ENCODE measurements at places on chromosomes 5 and 9.

- no peak for DNase-seq
Measured at GRCh38 chr9:31969552-31969951, 414.9 kb upstream of the ACO1 start.

DNA sequence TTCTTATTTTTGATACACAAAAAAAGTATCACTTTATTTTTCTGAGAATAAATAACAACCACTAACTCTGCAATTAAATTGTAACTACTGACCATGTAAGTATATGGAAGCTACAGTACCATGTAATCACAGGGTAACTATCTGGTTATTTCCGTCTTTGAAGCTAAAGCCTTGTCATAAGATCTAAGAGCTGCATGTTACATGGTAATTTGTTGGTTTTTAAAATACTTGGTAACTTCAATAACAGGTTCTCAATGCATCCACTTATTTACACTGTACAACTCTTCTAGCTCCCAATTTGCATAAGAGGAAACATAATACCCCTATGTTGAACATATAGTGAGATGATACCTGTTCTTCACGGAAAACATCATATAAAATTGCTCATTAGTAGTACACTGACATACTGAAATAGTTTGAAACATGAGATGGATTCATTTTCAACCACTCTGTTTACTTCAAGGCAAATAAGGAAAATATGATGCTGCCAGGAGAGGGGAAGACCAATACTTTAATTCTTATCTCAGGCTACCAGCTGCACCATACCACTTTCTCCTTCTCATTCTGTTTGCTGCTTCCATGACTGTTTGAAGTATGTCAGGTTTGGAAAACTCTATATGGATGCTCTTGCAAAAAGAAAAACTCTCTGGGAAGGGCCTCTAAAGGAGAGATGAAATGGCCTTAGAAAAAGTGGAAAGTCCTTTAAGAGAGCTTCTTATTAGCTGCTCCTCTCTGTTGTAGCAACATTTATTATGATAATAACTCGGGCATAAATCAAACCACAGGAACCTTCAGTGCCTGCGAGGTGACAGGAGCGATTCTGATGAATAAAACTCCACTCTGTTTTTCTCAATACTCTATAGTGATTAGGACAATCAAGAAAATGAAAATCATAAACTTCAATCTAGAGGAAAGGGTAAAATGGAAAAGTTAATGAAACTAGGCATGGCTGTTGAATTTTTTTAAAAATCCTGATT is 150.2 kb downstream of the KIAA0825 start:
- no peak for DNase-seq

DNA sequence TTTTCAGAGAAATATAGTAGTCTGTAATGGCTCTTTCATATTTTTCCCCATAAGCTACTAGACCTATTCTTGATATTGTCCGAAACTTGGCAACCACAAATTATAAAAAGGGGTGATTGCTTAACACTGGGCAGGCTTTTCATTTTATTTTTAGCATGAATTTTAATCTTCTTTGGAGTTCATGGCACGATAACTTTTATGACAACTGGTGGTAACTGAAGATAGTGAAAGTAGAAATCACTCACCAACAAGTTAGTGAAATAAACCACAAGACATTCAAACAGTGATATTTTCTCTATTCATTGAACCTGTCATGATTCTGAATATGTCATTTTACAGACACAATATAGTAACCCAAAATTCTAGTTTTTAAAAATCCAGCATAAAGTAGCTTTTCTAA is 213.9 kb downstream of the PRDM9 start:
- no peak for DNase-seq

DNA sequence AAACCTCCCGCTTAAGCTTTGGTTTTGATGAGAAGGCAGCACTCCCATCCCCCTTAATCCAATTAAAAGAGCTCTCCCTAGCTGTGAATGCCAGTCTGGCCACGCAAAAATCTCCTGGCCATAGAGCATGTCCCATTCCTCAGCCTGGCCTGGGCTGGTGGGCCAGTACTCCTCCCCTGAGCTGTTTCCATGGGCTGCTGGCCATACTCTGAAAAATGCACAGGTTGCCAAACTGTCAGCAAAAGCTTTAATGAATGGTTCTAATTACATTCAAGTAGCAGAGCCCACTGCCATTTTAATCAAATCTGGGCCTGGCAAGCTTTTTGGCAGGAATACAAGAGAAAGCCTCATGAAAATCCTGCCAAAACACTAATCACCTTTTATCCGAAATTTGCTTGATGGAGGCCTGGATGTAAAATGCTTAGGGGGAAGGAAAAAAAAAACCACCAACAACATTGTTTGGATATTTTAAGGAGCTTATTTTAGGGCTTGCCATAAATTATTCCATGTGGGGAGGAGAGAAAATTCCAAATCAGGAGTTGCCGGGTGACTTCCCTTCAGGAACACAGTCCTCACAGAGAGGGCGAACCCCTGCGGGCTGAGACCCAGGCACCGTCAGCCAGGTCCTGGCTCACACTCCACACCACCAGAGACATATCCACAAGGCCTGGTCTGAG is 243.3 kb downstream of the SEC61B start:
- no peak for DNase-seq

- no peak for DNase-seq
Measured at GRCh38 chr9:38132956-38133355, 63.9 kb upstream of the SHB start.

- no peak for DNase-seq
Measured at GRCh38 chr9:130029223-130029973, 13.6 kb downstream of the FNBP1 start.

DNA sequence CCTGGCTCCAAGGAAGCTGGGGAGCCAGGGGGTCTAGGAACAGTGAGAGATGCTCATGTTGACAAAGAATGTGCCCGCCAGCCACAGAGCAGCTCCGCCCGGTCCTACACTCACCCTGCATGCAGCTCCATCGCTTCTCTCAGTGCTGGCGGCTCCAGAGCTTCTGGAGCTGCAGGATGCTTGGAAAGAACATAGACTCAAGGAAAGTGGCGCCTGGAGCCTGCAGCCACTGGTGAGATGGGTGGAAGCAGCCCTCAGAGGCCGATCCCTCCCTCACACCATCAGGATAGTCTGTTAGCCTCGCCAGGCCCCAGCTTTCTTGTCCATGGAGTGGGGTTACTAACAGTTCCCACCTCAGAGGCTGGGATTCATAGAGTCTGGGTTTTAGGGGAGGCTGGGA is 26.4 kb upstream of the SLC6A19 start:
- no peak for DNase-seq

DNA sequence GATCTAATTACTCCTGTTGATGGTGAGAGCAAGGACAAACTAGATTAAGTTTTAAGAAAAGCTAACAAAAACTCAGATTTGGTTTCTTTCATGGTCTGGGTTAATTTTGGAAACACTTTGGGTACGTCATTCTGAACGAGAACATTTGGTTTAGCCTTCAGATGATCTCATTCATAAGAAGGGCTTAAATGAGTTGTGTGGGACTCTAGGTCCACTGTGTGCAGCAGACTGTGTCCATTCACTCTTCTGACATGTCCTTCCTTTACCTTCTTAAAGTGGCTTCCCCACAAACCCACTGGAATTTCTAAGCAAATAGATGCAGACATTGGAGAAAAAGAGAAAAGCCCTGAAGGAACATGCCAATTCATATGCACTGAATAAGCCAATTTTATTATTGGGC is 96.8 kb downstream of the FBXO4 start:
- DNase-seq: no peak

DNA sequence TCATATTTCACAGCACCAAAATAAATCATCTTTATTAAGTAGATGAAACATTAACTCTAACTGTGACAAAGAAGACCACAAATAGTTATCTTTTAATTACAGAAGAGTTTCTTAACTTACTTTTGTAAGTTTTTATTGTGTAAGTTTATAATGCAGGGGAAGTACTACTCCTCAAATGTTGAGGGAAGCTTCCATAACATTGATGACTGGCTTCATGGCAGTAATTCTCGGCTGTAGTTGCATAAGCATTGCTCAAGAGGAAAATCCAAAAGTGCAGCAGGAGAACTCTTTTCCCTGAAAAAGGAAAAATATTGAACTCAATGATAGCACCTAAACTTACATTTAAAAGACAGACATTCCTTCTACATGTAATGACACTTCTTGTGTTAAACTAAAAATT is 4.6 kb downstream of the TSLP start:
- DNase-seq: no peak

DNA sequence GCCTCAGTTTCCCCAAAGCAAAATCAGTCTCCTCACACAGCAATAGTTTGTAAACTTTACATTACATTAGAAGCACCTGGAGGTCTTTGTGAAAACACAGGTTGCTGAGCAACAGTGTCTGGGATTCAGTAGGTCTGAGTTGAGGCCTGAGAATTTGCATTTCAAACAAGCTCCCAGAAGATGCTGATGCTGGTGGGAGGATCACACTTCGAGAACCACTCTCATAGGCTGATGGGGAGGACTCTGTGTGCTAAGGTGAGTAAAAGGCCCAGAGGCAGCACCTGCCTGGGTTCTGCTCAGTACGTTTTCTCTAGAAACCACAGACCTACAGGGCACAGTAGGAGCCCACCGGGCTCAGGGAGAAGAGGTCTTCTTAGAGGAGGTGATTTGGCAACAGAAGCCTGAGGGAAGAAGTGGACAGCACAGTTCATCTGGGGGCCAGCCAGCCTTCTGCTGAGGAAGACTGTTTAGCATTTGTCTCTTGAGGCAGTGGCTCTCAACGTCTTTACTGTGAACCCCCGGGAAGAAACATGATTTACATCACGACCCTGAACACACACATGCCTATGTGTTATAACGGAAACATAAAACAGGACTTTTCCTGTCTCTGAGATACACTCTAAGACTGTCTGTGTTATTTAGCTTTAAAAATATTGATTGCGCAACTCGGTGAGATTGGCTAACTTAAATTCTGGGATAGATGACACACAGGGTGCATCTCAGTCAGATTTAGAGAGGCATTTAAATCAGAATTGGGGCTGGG is 24.8 kb upstream of the DENND1A start:
- no peak for DNase-seq

GRCh38 chr9:89606624-89607311 is 2.0 kb downstream of the GADD45G start:
- DNase-seq: no peak

DNA sequence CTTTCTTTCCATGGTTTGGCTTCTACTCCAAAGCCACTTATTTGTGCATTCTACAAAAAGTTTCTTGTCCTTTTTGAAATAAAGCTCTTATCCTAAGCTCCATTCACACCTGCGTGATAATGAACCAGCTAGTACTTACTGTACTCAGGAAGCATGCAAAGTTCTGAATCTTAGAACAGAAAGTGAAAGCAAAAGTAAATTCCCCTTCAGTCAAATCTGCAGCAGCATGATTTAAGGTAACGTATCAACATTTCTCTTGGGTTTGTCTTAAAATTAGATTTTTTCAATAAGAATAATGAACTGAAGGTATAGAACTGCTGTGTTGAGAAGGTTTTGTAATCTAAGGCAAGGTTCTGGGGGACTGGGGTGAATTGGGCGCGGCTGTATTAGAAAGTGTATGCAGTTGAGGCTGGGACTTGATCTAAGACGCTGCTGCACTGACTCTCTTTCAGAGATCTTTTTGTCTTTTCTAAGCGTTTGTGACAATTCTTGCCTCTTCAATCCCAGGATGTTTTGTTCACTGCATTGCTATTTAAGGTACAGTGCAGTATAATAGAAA is at the start of gene ERAP2:
ERAP2 (plus strand) TSS at position 209 of the 559 bp plus-strand sequence. CDS start 3,186 bp downstream, outside the sequence.
- no peak for DNase-seq

GRCh38 chr5:172508471-172509404 is 54.4 kb upstream of the SH3PXD2B start:
- DNase-seq: no peak

- DNase-seq: no peak
Measured at GRCh38 chr5:66898241-66898995, 298.2 kb downstream of the CD180 start.

- no peak for DNase-seq
Measured at GRCh38 chr5:59799668-59800346, 93.7 kb downstream of the PDE4D start.

- DNase-seq: no peak
Measured at GRCh38 chr9:105957830-105958229, 263.5 kb downstream of the TMEM38B start.

GRCh38 chr9:128292009-128292408 is 15.9 kb downstream of the SWI5 start:
- no peak for DNase-seq

GRCh38 chr5:168469816-168470215 is 16.5 kb upstream of the RARS1 start:
- DNase-seq: no peak

- DNase-seq: no peak
Measured at GRCh38 chr9:86730163-86730928, 217.0 kb downstream of the GAS1 start.

DNA sequence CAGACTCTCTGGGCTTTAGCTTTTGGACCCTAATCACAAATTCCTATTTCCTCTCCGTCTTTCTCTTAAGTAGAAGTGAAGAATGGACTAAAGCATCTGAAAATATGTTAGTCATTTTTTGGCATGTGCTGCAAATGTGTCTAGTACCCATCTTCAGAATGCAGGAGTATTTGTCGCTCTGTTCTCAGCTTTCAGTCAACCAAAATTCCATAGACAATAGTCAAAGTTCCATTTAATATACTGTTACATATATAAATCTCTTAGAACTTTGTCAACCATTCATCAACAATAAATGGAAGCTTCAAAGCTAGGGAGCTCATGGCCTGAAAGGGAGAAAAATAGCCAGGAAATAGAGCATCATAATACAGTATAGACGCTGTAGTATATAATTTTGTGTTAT is 509.4 kb downstream of the BNC2 start:
- no peak for DNase-seq

DNA sequence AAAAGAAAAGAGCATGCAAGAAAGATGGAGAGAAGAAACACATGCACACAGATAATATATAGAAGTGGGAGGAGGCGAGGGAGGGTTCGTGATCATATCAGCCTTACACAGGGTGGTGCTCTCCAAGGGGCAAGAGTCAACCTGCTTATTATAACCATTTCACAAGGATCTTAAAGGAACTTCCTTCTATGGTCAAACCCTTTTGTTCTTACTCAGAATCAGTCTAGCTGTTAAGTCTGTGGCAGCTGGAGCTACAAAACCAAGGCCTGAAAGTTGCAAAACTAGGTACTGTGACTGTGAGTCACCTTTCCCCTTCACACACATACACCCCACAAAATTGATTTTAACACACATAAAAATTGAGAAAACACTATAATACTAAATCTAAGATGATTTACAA is 18.5 kb upstream of the ERMP1 start:
- DNase-seq: no peak

DNA sequence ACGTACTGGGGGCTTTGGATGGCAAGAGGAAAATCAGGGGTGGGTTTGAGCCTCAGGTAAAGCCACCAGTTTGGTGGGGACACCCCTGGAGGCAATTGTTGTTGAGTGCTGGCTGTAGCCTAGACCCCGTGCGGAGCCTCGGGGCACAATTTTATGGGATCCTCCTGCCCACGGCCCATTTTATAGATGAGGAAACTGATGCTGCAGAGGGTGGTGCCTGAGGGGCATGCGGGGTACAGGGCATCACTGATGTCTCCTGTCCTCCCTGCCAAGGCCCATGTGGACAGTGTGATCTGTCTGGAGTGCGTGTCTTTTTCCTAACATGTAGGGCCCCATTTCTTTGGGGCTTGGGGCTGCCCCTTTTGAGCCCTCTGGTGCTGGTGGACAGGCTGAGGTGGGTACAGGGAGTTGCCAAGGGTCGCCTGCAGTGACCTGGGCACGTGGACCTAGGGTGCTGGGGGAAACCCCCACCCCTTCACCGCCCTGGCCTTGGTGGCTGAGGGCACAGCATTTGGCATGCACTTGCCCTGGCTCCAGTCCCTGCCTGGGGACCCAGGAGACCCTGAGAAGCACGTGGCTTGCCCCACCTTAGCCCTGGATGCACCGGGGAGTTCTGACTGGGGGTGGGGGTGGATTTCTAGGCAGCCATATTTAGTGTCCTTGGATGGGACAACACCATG is 22.1 kb downstream of the WNK2 start:
- DNase-seq: no peak

Measured in T-helper 17 cell (primary cell).